Glomerular endothelial cell (primary cell): ENCODE measurements at places on chromosomes 4 and X. TPM values are rescaled to one million over a fixed set of nuclear protein-coding genes. Genes with fewer than 3 reads are reported as not detected.

DNA sequence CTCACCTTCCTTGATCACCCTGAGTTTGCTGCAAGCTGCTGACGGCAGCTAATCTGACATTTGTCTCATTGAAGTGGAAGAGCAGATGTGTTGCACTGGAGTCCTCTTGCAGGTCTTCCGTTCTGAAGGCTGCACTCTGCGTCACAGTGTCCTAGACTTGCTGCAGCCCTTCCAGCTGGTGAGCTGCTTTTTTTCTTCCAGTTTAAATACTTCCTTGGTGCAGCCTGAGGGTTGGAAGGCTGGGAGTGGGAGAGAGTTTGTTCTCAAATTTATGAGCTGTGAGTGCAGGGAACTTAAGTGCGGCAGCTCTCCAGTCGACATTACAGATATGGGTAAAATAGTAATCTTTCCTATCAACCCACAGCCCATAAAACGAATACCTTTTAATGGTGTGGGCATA, 303.6 kb upstream of the FAT1 start:
- no peak for DNase-seq

DNA sequence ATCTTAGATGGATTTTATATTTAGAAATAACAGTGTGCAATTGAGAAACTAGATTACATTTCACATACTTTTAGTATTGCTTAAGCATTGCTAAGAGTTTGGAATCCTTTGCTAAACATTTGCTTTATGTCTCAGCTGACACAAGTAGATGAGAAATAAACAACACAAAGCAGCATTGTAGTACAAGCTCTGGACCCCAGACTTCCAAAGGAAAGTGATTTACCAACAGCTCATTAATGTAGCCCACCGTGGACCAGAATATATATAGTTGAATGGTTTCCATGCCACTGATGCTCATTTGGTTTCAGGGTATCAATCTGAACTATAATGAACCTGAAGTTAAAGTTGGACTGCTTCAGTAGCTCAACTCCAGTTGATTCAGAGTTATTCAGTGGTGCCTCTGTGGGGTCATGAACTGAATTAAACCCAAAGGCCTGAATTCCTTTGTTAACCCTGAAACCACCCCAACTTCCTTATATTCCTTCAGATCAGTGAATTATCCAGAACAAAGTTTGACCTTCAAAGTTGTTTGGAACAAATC, 132.1 kb upstream of the NEIL3 start:
- DNase-seq, result no peak

- no peak for DNase-seq
Observed at GRCh38 chr4:10963241-10963640, 278.7 kb upstream of the CLNK start.

DNA sequence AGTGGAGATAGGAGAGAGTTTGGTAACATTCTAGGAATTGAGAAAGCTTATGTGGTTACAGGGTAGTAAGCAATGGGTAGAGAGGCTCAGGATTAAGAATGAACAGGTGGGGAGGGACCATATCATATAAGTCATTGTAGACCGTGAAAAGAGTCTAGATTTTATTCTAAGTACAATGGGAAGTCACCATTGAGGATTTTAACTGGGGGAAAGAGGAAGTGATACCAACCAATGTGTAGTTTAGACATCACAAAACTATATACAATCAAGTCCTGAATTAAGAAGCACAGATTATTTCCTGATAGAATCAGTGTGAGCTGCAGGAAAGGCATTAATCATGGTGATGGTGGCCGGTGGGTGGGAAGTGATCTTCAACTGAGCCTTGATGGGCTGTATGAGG, 178.3 kb upstream of the ZIC3 start:
- DNase-seq, result no peak

- no peak for DNase-seq
Observed at GRCh38 chrX:109732017-109732801, 848 bp downstream of the ACSL4 start.

DNA sequence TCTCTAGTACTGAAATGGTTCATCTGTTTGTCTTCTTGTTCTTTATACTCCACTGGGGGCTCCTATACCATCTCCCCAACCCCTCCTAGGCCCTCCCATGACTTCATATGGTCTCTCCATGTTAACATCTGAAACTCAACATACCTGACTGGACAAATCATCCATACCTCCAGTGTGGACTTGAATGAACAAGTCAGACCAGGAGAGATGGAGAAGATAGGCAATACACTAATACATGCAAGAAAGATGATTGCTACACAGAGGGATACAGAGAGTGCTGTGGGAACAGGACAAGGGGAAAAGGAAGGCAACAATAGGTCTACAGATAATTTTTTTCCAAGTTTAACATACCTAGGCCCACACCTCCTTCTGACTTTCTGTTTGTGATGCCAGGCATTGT, 175.1 kb downstream of the FHIP1A start:
- DNase-seq, result no peak

- no peak for DNase-seq
Observed at GRCh38 chrX:112877771-112878173, 37.1 kb upstream of the AMOT start.

DNA sequence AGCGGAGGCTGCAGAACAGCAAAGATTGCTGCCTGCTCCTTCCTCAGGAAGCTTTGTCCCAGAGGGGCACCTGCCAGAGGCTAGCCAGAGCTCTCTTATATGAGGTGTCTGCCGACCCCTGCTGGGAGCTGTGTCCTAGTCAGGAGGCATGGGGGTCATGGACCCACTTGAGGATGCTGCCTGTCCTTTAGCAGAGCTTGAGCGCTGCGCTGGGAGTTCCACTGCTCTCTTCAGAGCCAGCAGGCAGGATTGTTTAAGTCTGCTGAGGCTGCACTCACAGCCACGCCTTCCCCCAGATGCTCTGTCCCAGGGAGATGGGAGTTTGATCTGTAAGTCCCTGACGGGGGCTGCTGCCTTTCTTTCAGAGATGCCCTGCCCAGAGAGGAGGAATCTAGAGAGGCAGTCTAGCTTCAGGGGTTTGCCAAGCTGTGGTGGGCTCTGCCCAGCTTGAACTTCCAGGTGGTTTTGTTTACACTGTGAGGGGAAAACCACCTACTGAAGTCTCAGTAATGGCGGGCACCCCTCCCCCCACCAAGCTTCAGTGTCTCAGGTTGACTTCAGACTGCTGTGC, 10.9 kb downstream of the DCK start:
- DNase-seq, result no peak

DNA sequence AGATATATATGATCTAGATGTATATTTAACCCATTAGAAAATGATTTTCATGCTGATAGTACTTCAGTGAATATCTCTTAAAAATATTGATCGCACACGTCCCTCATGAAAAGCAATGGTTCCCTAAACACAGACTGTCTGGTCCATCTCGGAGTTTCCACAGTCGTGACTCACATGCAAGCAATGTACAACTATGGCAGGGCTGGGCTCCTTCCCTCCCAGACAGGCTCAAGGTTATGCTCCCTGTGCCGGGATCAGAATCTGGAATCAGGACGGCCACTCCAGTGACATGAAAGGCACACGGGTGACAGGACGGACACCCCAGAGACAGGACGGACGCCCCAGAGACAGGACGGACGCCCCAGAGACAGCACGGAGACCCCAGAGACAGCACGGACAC, 40.2 kb upstream of the PPP2R3B start:
- no peak for DNase-seq

- DNase-seq, result no peak
Observed at GRCh38 chr4:85029453-85029852, 63.0 kb upstream of the WDFY3 start.

- DNase-seq, result no peak
Observed at GRCh38 chr4:949656-950055, 17.4 kb downstream of the TMEM175 start.

- DNase-seq, result no peak
Observed at GRCh38 chr4:168515222-168516011, 18.6 kb downstream of the PALLD start.

DNA sequence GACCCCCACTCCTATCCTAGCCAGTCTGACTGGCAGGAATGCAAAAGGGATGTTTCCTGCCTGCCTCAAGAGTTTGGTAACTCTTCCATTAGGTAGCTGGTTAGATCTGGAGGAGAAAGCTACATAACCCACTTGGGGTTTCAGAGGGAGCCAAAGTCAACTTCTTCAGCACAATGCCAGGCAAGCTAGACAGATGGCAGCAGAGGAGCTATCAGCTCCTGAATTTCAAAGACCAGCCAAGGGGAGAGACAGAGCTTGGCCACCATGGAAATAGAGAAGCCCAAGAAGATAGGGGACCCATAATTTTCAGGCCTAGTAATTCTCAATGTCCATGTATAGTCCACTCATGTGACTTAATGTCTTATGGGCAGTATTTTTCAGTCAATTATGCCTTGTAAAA, 56.4 kb downstream of the PGRMC1 start:
- DNase-seq, result no peak

DNA sequence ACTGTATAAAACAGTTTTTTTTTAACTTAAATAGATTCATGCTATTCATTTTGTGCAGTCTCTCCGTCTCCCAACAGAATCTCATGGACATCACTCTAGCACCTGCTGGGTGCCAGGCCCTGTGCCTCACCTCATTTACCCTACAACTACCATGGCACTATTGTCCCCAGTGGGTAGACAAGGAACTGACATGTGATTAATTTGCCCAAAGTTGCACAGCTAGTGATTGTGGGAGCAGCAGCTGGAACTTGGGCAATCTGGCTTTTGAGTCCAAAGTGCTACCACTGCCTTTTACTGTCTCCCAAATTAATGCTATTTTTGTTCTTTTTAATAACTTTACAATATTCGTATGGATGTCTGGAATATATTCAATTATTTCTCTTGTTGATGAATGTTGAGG, 11.2 kb upstream of the PGRMC2 start:
- no peak for DNase-seq

GRCh38 chrX:118566359-118566758, 70.7 kb downstream of the DOCK11 start:
- no peak for DNase-seq

GRCh38 chrX:136219893-136220292, 31.3 kb downstream of the MAP7D3 start:
- no peak for DNase-seq

GRCh38 chr4:108346818-108347210, 178.1 kb upstream of the LEF1 start:
- no peak for DNase-seq

DNA sequence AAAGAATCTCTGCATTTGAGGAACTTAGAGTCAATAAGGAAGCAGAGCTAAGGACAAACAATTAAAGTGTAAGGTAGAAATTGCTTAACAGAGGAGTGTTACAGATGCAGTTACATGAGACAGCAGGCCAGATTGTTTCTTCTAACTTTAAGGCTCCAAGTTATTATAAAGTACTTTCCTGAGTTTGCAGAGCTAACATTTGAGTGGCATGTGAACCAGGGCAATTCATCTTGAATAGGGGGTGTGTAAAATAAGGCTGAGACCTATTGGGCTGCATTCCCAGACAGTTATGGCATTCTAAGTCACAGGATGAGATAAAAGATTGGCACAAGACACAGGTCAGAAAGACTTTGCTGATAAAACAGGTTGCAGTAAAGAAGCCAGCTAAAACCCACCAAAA, 7.6 kb upstream of the LNX1 start:
- no peak for DNase-seq

DNA sequence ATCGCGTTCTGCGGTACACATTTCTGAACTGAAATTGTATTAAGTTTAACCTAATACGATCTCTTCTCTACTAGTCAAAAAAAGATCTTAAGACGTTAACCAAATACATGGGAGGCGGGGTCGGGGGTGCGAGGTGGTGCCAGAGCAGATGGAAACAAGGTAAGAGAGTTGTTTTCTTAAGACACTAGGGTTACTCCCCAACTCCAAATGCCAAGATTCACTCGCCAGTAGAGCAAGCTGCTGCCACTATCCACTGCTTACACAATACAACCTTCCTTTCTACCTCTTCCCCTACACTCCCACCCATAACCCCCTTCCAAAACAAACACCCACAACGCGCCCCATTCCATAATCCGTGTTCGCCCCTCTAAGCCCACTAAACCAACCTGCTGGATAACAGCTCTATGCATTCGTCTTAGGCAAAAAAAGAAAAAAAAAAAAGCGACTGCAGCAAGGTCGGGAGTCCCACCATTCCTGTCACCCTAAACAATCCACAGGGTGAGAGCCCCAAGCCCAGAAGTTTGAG, 1.3 kb downstream of the LCORL start:
- DNase-seq, result no peak

DNA sequence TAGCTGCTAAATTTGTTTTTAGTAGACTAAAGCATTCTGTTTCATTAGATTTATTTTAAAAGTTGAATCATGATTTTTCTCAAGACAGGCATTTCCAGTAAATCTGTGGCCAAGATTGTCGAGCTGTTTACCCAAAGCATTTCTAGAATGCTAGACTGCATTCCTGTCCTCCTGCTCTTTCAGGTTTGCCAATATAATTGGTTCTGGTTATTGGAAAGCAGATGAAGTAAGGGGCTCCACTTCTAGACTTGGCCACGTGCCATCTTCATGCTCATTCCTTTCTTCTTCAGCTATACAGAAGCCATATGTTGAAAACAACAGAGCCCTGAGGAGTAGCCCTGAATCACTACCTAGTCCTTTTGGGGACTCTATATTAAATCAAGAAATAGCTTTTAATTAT, 62.5 kb downstream of the PGRMC2 start:
- DNase-seq, result no peak

GRCh38 chrX:70254909-70255308, 5.1 kb downstream of the P2RY4 start:
- DNase-seq, result no peak

- no peak for DNase-seq
Observed at GRCh38 chr4:53981567-53981966, 82.8 kb downstream of the CHIC2 start.

DNA sequence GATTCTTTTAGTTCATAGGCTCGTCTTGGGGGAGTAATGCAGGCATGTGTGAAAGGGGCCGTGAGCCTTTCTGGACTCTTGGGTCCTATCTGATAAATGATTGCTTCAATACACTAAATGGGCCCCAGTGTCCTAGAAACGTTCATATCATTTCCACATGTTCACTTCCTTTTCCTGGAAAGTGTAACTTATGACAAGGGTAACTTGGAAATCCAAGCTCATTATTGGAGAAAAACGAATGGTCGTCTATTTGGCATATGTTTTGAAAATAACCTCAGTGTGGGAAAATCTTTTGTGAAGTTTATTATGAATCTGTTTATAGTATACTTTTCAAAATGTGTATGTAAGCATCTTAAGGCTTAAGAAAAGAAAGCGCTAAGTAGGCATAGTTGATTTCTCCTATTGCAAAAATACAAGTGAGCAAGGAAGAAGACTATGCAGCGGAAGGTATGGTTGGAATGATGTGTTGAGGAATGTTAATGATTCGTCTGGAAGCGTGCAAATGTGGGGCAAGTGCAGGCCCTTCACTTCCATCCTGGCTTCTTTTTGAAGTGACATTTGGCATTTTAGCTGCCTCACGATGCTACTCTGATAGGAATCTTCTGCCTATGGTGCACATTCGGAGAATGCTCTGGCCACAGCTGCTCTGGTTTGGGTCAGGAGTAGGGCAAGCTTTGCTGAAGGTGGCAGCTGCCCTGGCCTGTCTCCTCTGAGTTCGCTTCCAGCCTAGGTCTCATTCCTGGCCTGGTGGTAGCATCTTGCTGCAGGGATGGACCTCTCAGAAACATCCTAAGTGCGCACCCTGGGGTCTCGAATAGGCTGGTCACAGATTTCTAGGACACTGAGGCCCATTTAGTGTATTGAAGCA, 49.5 kb upstream of the STOX2 start:
- no peak for DNase-seq

NHS gene
- 1.2 and 2.7 TPM in 2 replicates for total RNA-seq

ATP2B3 gene
- total RNA-seq, result not detected in 2 replicates

ARHGAP36 gene
- not detected in 2 replicates for total RNA-seq

USP26 gene
- not detected in 2 replicates for total RNA-seq

FAM9C gene
- total RNA-seq, result not detected in 2 replicates

ETDA gene
- not detected in 2 replicates for total RNA-seq

BANK1 gene
- 0.18 and 1.1 TPM in 2 replicates for total RNA-seq

HSFX2 gene
- 0.35 TPM in 1 of 2 replicates, not detected in the other for total RNA-seq

DDX3X gene
- total RNA-seq, result 231 and 235 TPM in 2 replicates

XPNPEP2 gene
- total RNA-seq, result not detected in 2 replicates

CLCN3 gene
- total RNA-seq, result 39.4 and 45.1 TPM in 2 replicates
